ENCODE measurements at places on chromosomes 1 and 21. TPM values are rescaled to one million over a fixed set of nuclear protein-coding genes. Genes with fewer than 3 reads are reported as not detected.

The MROH9 gene
- not detected for polyA plus RNA-seq

The NES gene
- 13.5 TPM for polyA plus RNA-seq

The CHI3L2 gene
- 1.4 TPM for polyA plus RNA-seq

The KIAA1614 gene
- 1.1 TPM for polyA plus RNA-seq

The PPP1R12B gene
- polyA plus RNA-seq: 232 TPM

The TCP10L gene
- 2.9 TPM for polyA plus RNA-seq

The FAM177B gene
- 0.23 TPM for polyA plus RNA-seq

The RHCE gene
- 0.62 TPM for polyA plus RNA-seq

The TEX38 gene
- not detected for polyA plus RNA-seq

The SHISAL2A gene
- polyA plus RNA-seq: not detected

The RIPK4 gene
- 0.10 TPM for polyA plus RNA-seq

The ECE1 gene
- polyA plus RNA-seq: 313 TPM

The LTN1 gene
- polyA plus RNA-seq: 6.3 TPM

The C1QC gene
- polyA plus RNA-seq: 31.4 TPM

The HTR6 gene
- polyA plus RNA-seq: not detected

The GJB3 gene
- polyA plus RNA-seq: not detected

The S100A12 gene
- polyA plus RNA-seq: 1.0 TPM

The CASQ2 gene
- 43.0 TPM for polyA plus RNA-seq

The TBX15 gene
- 0.42 TPM for polyA plus RNA-seq

The RASSF5 gene
- 9.0 TPM for polyA plus RNA-seq

The S100A4 gene
- 160 TPM for polyA plus RNA-seq

Measured in ovary (tissue), 10 donors.